ENCODE measurements at places on chromosomes 5 and 9.

GRCh38 chr5:175564716-175565115 is 86.4 kb downstream of the SFXN1 start:
- DNase-seq, result no peak

DNA sequence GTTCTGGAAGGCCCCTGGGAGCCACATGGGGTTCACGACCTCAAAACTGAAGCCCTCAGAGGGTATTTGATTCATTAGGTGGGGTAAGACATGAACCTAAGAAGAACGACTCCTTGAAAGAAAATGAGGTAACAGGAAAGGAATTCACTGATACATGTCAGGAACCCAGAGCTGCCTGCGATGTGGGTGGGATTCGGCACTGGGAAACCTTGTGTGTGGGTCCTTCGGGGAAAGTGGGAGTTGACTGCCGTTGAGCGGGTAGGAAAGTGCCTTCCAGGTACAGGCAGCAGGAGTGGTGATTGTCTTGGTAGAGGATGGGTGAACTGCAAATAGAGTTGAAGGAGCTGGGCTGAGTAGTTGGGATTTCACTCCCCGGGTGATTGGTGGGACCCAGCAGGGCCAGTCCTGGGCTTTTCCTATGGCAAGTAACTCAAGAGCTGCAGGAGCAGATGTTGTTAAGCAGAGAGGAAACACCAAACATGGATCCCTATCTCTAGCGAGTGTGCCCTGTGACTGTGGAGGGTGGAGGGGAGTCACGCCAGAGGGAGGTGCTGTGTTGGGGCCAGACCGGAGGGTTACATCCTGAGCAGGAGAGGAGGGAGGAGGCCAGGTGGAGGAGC is 30.8 kb downstream of the ANKRD33B start:
- no peak for DNase-seq

GRCh38 chr5:64784451-64785025 is 15.8 kb downstream of the CWC27 start:
- DNase-seq, result peak; percentile 56

DNA sequence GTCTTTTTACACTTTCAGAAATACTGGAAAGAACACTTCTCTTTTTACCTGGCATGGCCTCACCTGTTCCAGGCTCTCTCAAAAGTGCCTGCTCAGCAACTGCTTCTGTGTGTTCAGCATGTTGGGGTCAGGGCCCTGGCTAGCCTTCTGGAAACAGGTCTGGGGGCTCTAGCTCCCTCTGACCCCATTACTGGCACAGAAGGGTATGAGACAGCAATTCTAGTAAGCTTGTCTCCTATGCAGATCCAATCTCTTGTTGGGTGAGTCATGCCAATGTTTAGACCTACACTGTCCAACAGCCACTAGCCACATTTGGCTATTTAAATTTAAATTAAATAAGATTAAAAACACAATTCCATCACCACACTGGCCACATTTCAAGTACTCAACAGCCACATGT is 80.8 kb downstream of the MAPKAP1 start:
- no peak for DNase-seq

DNA sequence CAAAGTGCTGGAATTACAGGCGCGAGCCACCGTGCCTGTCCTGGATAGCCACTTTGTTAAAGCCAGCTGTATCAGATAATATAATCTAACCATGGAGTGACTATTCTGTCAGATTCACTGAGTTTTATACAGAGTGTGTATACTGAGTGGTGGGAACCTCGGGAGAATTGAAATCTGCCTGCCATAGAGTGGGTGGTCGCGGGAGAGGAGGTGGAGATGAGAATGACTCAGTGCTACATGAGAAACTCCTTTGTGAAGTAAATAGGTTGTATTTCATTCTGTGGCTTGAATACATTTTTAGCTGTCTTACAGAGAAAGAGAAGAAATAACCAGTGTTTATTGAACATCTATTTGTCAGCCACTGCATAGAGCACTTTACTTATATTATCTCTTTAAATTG is 26.4 kb downstream of the ATP6V0E1 start:
- DNase-seq, result no peak

DNA sequence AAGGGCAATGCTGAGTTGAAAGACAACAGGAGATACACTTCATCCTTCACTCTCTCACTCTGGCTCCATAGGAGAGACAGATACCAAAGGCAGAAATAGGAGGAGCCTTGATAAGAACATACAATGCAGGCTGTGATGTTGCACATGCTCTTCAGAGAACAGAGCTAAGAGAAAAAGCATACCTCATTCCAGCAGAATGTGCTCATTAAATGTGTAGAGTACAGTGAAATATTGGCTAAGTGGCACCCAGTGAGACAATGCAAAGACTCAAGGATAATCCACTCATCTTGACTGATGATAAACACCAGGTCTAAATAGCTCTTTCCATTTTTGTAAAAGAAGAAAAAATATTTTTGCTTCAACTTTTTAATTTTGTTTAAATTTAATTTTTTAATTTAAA is 139.7 kb downstream of the OR2K2 start:
- no peak for DNase-seq

DNA sequence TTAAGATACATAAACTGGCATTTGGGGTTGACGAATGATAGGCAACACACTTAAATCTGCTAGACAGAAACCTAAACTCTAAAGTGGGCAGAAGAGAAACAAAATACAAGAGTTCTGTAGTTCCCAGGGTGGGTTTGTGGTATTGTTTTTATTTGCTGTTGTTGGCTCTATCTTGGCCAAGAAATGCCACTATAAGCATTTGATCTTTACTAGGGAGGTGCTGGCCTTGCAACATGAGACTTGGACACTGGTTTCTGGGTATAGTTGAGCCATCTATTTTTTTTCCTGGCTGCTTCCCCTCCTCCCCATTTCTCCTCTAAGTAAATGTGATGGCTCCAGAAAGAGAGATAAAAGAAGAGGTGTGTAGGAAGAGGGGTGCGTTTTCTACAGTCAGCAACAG is 251.2 kb downstream of the SLIT3 start:
- no peak for DNase-seq

DNA sequence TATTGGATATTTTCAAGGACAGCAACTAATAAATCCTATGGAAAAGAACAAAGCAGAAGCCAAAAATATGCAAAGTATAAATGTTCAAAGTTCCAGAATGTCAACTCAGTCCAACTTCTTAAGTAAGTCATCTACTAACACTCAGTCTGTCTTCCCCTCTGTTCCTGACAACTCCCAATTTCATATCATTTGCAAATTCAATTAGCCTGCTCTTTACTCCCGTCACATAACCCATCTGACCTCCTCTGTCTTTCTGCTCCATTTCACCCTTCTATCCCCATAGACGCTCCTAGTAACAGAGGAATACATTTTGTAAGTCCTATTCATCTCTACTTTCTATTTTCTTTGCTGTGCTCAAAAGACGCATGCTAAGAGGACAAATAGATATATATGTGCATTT is 659.8 kb upstream of the MEF2C start:
- no peak for DNase-seq

DNA sequence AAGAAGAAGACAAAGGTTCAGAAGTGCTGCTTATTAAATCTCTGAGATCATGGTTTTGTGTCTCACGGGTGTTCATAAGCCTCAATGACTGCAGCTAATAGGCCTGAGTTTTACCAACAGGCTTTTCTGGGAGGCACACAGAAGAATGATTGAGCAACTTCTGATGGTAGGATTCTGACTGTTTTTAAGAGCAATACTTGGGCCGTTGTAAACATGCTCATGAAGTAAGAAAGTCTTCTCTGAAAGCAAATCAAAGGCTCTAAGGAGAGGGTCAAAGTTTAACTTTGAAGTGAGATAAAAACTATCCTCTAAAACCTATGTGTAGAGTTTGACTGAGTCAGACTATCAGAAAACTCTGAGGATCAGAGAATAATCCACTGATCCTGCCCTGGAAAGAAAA is 390.9 kb upstream of the DAB2 start:
- DNase-seq, result no peak

DNA sequence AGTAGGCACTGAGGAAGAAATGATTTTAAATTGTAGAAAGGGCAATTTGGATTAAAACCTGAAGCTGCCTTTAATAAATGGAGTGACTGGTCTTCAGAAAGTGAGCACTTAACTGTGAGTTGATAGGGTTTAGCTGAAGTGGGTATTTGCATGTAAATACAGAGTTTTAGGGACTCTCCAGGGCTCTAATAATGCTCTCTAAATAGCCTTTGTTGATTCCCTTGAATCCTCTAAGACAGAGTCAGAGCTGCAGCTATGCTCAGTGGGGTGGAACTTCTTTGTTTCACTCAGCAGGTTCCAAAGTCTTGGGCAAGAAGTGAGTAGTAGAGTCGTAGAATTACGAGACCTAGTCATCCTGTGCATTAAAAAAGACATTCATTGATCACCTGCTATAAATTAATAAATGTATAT is 21.4 kb downstream of the GLRA1 start:
- no peak for DNase-seq

GRCh38 chr5:173271419-173271818 is 36.4 kb upstream of the NKX2-5 start:
- DNase-seq, result no peak

DNA sequence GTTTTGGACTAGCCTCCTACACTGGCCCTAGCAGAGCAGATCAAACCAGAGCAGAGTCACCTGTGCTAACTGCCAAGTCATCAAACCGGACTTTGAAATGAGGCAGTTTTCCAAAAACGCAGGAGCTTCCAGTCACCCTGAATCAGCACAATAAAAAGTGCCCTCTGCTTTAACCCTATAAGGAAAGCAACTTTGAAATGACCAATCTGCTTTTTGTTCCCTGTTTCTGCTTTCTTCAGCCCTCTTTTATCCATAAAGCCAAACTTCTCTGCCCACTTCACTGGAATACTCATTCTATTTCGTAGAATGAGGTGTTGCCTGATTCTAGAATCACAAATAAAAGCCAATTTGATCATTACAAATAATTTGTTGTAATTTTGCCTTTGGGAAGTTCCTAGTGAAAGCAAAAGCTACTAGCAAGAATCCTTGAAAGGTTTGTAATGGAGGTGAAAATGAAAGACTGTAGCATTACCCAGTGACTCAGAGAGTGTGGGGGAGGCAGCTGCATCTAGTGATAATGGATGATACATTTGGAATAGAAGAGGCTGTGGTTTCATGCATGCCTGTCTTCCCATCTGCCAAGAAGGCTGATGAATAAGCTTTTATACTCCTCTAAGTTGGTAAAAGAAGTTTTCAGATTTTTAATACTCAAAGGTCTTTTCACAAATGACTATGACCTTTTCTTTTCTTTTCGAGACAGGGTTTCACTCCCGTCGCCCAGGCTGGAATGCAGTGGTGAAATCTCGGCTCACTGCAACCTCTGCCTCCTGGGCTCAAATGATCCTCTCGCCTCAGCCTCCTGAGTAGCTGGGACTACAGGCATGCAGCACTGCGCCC is 14.9 kb downstream of the SPAAR start:
- no peak for DNase-seq

GRCh38 chr9:89929673-89930480 is 325.1 kb downstream of the GADD45G start:
- no peak for DNase-seq

DNA sequence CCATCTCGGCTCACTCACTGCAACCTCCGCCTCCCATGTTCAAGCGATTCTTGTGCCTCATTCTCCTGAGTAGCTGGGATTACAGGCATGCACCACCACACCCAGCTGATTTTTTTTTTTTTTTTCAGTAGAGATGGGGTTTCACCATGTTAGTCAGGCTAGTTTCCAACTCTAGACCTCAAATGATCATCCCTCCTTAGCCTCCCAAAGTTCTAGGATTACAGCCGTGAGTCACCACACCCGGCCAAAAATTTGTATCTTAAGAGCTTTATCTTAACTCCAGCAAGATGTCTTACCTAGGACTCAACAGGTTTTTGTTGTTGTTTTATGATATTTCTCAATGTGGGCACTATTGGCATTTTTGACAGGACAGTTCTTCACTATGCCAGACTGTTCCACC is 27.9 kb downstream of the LYRM7 start:
- no peak for DNase-seq

DNA sequence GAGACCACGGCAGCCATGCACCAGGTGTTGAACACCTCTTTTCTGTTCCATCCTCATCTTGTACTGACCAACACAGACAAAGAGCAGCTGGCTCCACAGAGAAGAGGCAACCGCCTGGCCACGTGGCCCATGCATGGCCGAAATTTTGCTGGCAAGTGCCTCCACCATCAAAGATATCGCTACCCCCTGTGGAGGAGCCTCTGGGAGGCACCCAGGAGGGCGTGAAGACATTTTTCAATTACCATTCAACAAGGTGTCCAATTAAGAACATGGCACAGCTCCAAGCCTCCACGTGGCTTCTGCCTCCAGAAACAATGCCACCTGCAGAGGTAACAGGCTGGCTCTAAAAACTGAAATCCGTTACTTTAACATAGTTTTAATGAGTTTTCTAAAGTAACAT is 54.4 kb upstream of the CKS2 start:
- no peak for DNase-seq

GRCh38 chr9:75504721-75505120 is 385.8 kb upstream of the PCSK5 start:
- no peak for DNase-seq

- DNase-seq, result no peak
These were observed 80.7 kb upstream of the ADRA1B start for GRCh38 chr5:159835548-159835947.

DNA sequence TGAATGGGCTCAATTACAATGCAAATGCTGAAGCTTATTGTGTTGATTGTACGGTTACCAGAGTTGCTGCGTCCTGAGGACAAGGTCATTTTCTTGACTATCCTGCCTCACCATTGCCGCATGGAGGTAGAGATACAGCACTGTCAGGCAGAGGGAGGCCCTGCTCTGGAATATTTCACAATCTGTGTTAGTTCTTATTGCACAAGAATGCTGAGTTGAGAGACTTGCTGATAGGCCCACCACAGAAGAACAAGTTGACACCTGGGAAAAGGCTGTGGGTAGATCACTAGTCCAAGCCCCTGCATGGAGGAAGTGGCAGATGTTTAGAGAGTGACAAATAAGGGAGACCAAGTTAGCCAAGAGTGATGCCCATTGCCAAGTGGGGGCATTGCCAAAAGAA is 344.5 kb upstream of the ITGA1 start:
- DNase-seq, result no peak

- no peak for DNase-seq
These were observed 4.2 kb downstream of the SLC1A3 start for GRCh38 chr5:36610621-36611020.

- DNase-seq, result no peak
These were observed 215.7 kb downstream of the SEMA6A start for GRCh38 chr5:116358911-116359418.

- DNase-seq, result no peak
These were observed 363.0 kb upstream of the RIOK2 start for GRCh38 chr5:97545886-97546535.

DNA sequence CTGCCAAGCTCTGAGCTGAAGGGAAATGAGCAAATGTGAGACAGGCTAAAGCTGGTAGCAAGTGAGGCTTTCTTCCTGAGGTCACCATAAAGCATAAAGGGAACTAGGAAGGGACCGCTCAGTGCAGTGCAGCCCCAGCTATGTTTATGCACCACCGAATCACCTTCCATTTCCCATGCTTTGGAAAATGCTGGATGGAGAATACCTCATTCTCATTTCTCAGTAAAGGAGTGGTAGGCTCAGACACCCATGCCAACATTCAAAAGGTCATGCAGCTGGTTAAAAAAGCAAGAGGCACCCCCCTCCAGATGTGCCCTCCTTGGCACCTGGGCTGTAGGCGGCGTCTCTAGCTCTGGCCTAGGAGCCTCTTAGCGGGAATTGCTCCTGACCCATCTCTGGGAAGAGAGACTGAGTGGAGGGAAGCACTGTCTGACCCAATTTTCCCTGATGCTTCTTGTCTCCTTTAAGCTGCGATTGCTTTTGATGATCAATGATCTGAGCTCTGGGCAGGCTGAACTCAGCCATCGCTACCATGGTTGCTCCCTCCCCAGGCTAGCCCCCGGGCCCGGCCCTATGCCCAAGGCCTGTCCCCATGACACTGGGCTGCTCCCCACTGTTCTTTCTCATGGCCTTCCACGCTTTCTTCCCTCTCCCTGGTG is 58.7 kb downstream of the ZNF354C start:
- no peak for DNase-seq
